Pons (tissue), 1 donor: ENCODE measurements at places on chromosomes 7 and 10.
A peak's percentile ranks its signal among the peaks of the same experiment; 100 is the strongest.

DNA sequence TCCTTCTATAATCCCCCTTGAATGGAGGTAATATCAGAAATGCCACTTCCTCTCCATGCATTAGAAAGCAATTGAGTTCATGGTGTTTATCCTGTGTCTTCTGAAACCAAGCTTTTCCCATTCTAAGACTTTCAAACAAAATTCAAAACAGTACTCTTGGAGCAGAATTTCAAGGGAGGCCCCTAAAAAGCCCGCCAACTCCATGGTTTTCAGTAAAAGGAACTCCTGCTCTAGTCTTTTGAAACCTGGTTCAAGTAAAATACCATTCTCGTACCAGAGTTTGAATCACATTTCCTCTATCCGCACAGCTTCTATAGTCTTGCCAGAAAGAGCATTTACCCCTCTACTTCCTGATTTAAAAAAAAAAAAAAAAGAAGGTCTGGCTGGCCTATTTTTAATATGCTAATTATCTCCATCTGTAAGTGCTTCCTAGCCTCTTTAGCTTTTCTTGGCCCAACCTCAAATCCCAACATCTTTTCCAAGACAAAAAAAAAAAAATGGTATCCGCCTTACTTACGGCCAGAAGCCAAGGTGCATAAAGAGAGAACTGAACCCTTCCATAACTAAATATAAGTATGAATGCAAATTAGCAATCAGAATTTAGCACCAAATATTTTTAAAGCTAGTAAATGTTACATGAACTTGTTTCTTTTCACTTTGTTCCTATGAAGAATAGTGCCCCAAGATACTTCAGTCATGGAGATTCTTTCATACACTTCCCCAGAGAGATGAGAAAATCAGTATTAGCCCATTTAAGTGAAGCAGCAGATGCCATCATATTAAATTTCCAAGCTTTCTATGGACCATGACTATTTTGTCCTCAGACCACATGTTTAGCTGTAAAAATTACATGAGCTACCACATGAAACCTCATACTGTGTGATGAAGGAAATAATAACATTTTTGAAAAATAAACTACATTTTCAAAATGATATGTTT is 199.9 kb upstream of the FAM3C start:
- DNase-seq = no peak

DNA sequence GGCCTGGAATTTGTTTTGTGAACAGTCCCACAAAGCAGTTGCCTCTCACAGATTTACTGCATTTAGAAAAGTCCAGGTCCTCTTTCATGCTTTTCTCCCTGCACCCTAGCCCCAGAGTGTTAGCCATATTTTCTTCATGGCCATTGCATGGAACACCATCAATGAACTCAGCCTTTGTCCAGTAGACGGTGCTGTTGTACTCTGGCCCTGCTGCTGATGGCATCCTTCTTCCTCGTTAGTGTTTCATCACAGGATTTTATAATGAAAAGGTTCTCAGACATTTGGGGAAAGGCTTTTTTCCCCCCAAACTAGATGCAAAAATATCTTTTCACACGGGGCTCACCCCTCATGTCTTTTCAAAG is 93.0 kb upstream of the SLC25A13 start:
- peak; percentile 81 for DNase-seq

- DNase-seq = no peak
Measured at GRCh38 chr7:380139-380485, 90.1 kb downstream of the FOXL3 start.

DNA sequence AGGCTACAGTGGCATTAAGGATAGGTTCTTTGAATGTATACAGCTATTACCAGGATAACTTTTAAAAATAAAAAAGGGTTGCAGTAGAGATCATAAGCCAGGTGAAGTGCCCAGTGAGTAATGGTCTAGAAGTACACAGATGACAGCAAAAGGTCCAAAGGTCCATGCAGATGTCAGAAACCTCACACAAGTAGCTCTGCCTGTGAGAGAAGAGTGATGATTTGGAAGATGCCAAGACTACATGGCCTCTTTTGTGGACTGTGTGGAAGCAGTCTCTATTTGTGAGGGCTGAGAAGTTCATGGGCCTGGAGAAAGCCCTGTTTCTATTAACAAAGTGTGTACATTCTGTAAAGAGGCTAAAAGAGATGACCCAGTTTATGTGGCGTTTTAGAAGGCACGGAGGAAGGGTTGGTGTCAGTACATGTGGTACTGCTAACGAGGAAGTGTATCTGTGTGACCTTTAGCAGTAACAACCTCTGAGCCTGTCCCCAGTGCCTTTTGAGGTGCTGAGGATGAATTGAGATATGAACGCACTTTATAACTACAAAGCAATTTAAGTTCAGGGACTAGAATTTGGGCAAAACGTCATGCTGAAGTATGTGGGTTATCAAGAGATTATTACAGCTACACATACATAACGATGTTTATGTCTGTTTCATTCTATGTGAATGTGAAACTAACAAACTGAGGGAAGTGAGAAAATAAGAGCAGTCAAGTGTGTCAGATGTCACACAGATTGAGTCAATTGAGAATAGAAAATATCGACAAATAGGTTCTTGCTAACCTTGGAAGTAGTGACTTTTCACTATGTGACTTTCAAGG is 7.6 kb downstream of the CYCS start:
- DNase-seq = peak; percentile 28

- no peak for DNase-seq
Measured at GRCh38 chr10:2951235-2951835, 116.0 kb upstream of the PFKP start.

DNA sequence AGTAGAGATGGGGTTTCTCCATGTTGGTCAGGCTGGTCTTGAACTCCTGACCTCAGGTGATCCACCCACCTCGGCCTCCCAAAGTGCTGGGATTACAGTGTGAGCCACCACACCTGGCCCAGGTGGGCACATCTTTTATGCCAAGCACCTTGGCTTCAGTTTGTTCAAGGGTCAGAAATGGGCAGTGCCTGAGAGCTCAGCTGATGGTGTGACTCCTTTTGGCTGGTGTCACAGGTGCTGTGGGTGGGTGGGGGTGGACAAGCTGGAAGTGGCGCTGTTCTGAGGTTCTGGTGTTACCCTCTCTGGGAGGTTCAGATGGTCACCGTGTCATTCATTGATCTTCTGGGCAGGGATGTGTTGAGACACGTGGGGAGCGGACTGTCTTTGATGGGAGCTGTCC is 11.5 kb downstream of the ADCY1 start:
- no peak for DNase-seq

DNA sequence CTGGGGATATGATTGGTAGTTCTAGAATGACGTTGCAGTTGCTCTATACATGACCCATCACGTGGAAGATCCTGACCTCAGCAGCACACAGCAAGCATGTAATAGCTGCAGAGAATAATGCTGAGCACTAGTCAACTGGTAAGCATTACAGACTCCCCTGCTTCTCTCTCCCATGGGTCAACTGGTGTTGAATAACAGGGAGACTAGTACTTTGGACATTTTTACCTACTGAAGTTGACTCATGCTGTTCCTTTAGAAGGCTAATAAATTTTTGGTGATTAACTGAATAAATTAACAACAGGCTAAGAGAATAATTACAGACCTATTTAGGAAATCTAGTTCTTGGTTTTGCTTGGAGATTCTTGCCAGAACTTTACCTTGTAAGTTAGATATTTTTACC is 234.1 kb downstream of the AUTS2 start:
- DNase-seq = no peak

DNA sequence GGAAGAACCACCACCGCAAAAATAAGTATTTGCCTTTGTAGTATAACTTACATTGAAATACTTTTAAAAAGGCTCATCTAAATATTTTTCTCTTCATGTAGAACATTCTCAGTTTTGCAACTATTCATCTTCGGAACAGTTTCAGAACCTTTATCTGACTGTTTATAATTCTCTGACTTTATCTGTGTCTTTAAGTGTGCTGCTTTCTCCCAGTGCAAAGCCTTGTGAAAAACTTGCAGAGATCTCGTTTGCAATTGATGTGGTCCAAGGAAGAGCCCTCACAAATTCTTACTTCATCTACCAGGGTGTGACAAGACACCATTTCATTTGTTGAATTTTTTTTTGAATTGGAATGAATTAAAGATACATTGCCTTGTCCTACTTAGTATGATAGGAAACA is 186.4 kb downstream of the DKK1 start:
- no peak for DNase-seq

DNA sequence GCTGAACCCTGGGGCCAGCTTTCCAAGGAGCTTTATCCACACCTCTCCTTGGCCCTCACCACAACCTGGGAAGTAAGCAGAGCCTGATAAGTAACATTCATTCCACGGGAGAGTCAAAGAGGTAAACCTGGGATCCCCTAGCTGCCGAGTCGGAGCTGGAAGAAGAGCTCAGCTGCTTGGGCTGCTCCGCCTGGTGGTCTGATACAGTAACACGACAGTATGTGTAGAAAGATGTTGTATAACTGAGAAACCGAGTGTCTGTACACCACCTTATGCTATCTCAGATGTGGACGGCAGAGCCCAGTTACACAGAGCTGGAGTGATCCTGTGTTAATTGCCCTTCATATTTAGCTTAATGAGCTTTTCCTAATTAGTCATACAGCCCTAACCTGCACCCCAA is 151.3 kb upstream of the KMT2E start:
- DNase-seq = no peak

DNA sequence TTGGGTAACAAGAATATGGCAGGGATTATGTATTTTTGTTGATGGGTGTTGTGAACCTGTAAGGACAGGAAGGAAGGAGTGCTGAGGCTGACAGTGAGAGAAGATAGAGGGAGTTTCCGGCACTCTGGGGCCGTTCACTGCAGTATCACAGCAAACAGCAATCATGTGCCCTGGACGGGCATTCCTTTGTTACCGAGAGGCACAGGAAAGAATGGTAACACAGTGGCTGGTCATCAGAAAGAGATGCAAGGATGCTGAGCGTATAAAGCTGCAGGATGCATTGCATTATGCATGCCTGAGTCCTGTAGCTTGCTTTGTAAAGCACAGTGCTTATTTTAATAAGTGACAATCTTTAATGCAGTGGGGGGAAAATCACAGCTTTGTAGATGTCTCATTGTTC is 286.8 kb downstream of the RPS24 start:
- DNase-seq = no peak

DNA sequence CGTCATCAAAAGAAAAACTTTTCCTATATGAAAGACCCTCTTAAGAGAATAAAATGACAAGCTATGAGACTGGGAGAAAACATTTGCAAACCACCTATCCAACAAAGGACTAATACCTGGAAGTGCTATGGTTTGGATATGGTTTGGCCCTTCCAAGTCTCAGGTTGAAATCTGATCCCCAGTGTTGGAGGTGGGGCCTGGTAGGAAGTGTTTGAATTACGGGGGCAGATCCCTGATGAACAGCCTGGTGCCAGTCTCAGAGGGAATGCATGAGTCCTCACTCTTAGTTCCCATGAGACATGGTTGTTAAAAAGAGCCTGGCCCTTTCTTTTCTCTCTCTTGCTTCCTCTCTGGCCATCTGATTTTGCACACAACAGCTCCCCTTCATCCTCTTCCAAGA is 6.3 kb downstream of the ALDH18A1 start:
- DNase-seq = no peak

DNA sequence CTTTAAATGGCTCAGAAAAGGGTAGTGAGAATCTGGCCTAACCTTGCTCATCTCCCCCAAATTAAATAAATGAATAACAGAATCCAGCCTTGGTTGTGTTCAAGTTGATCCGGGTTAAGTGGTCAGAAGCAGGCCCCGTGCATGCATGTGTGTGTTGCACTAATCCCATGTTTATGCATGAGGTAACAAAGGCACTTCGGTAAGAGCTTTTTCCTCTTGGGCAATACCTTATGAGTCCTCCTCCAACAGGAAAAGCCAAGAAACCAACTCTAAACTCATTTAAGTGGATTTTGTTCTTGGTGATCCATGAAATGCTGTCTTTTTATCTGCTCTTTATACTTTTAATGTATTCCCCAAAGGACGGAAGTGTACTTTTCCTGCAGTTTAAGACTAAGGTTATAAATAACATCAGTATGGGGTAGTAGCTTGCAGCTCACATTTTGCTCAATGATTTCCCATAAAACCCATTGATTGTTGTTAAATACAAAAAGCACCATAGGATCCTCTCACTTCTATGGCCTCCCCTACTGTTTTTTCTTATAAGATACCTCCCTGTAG is 104.9 kb upstream of the YAE1 start:
- DNase-seq = no peak

- peak; percentile 57 for DNase-seq
Measured at GRCh38 chr10:69911613-69912528, 110.2 kb downstream of the COL13A1 start.

DNA sequence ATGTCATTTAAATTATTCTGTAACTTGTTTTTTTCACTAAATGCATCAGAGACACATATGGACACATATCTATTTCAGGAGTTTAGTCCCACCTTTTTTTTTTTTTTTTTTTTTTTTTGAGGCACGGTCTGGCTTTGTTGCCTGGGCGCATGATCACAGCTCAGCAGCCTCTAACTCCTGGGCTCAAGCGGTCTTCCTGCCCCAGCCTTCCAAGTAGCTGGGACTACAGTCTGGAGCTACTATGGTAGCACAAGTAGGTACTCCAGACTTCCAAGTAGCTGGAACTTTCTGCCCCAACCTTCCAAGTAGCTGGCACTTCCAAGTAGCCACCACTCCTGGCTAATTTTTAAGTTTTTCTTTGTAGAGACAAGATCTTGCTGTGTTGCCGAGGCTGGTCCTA is 407.7 kb downstream of the GALNT17 start:
- DNase-seq = no peak

DNA sequence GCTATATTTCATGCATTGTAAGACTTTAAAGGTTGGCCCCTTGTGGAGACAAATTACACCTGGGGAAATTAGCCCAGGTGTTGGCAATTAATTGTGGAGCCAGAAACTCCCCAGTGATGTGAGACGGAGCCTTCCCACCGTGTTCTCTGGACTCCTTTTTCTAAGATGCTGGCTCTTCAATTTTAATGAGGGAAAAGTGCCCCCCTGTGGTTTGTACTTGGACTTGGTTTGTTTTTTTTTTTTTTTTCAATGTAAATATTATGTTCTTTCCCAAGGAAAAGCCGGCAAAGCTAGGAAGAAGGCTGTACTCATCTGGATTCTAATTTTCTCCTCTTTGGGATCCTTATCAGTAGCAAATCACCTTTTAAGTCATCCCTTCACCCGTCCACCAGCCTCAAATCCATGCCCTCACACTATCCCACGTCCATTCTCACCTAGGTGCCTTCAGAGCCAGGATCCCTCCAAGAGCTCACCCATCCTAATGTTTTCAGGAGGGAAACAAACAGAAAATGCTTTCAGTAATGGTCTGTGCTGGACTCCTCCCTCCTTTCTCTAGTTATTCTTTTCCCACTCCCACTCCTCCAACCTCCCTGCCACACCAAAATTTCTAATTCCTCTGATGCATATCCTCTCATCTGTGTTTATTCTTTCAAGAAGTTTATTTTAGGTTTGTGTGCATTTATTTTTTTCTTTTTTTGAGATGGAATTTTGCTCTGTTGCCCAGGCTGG is 20.4 kb upstream of the ST8SIA6 start:
- no peak for DNase-seq

DNA sequence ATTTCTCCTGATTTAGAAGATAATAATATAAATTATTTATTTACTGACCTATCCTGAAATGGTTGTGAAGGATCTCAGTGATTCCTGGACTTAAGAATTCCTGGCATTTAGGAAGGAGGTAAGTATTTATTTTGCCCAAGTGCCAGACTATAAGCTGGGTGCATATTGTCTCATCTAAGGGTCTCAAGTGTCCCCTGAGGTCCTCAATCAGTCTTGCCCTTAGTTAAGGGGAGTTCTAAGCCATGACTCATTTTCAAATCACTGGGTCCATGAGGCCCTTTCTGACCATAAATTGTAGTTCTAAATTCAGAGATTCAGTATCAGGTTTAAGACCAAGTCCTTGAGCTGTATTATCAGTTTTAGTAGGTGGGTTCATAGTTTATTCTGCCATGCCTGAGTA is 251.6 kb upstream of the MEOX2 start:
- no peak for DNase-seq

GRCh38 chr10:13862546-13863233 is 275.9 kb downstream of the PRPF18 start:
- peak; percentile 71 for DNase-seq
